ENCODE measurements at places on chromosomes 6 and 20.

GRCh38 chr20:63160641-63161175 is 55.2 kb downstream of the YTHDF1 start:
- DNase-seq: no peak

DNA sequence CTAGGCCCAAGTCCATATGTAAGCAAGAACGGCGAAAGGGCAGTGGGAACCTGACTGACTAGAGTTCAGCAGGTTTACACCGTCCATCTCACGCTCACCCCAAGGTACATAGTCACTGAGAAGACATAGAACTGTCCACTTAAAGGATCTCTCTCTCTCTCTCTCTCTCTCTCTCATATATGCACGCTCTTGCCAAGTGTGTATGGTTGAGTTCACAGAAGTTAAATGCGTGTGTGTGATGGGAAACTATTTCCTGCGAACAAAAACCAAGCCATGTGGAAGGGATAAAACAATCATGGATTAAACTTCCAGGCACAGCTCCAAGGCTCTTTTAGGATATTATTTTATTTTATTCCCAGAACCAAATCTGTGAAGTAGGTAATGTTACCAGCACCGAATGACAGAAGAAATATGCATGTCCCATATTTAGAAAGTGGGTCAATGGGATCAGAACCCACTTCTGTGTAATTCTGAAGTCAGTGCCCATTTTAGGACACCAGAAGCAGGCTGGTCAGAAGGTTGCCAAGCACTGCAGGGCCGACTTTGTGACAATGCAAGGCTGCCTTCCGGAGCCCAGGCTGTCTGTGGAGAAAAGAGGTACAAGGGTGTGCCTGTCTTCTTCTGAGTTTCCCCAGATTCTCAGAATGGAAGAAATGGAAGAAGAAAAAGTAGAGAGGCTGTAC is 49.2 kb upstream of the MAP7 start:
- DNase-seq: no peak

GRCh38 chr6:225121-225721 is 67.1 kb upstream of the DUSP22 start:
- peak; percentile 71 for DNase-seq

GRCh38 chr6:80366051-80366450 is 259.6 kb downstream of the BCKDHB start:
- DNase-seq: no peak

GRCh38 chr20:32167552-32167951 is 40.0 kb downstream of the PLAGL2 start:
- DNase-seq: no peak

GRCh38 chr6:145763742-145764141 is 28.4 kb upstream of the EPM2A start:
- DNase-seq: no peak

DNA sequence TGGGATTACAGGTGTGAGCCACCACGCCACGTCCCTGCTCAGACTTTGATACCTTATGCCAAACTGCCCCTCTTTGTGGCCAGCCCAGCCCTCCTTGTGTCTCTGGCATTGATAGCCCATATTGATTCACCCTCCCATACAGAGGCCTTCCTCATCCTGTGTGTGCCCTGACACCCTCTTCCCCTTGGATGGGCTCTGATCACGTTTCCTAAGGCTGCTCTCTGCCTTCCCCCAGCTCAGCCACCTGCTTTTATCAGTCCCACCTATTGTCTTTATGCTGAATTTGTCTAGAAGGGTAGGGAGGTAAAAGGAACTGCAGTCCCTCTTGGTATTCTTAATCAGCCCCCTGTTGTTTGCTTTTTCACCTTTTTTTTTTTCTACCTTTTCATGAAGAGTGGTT is 95.9 kb downstream of the CDKAL1 start:
- no peak for DNase-seq

GRCh38 chr20:34262488-34263288 is 21.5 kb downstream of the ASIP start:
- DNase-seq: no peak

DNA sequence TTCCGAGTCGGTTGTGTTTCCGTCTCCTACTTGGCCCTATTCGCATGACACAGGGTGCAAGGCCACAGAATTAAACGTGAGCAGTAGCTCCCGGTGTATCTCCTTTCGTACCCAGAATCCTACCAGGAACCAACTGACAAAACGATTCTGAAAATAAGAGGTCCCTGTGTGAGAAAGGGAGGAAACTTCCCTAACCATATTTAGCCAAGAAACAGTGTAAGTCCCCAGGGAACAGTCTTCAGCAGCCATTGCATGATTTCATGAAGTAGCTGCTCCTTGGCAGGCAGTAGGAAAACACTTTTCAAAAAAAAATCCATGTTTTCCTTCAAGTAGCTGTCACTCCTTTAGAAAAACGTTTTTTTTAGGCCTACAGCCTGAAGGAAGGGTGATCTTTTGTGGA is 46.9 kb downstream of the PDE10A start:
- DNase-seq: no peak

GRCh38 chr6:736657-737446 is 43.9 kb upstream of the EXOC2 start:
- DNase-seq: no peak

GRCh38 chr6:41678511-41679084 is 40.3 kb downstream of the MDFI start:
- no peak for DNase-seq

GRCh38 chr6:107205058-107205998 is 90.0 kb upstream of the BEND3 start:
- no peak for DNase-seq

GRCh38 chr6:139013185-139013800 is 15.3 kb upstream of the ABRACL start:
- DNase-seq: no peak

- DNase-seq: no peak
Observed at GRCh38 chr20:19079536-19080299, 132.7 kb upstream of the SLC24A3 start.

DNA sequence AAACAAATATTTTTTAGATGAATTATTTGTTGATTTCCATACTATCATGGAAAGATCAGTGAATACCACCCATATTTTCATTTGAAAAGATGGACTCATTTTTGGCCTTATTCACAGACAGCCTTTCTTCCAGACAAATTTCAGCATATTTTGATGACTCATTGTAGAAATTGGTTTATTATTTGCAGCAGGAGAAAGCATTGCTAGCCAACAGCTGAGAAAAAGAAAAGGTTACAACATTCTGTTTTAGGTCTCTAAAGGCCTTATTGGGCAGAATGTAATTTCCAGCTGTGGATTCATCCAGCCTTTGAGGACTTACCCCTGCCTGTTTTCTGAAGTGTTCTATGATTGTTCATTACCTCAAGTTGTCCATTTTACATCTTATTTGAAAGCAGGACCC is 201.9 kb downstream of the PLCB4 start:
- DNase-seq: no peak

DNA sequence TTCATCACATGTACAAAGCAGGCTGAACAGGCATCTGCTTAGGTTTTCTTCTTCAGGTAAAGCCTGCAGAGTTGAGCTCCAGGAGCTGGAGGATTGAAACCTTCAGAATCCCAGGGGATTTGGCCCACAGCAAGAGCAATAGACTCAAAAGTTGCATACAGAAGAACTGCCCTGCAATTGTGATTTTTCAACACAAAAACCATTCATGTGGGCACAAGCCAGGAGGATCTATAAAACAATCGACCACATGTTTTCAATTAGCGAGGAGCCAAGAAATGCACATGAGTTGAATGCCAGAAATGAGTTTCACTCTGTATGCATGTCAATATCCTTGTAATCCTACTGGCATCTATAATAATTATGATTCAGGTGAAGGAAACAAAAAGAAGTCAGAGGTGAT is 576.4 kb downstream of the HDGFL1 start:
- no peak for DNase-seq

GRCh38 chr6:166296035-166296883 is 11.9 kb downstream of the PRR18 start:
- no peak for DNase-seq

DNA sequence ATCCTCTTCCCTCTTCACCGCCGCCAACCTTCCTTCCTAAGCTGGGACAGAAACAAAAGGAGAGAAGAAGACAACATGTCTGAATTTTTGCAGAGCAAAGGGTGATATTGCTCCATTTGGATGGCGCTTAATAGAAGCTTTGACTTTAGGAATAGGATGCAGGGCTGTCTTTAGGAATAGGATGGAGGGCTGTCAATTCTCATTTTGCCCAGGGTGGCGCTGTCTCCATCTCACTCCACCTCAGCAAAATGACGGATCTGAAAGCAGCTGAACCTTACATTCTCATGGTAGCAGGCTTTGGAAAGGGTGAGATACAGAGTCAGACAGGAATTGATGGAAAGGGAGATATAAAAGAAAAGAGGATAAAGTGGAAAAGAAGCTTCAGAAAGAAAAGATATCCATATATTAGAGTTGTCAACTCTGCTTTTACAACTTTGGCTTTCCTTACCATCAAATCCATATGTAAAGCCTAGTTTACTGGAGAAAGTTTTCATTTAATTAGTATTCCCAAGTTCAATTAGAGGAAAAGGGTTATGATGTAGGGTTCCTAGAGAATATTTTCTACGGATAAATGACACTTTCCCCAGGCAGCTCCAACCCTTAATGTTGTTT is 2.4 kb downstream of the MTCL3 start:
- peak; percentile 60 for DNase-seq

DNA sequence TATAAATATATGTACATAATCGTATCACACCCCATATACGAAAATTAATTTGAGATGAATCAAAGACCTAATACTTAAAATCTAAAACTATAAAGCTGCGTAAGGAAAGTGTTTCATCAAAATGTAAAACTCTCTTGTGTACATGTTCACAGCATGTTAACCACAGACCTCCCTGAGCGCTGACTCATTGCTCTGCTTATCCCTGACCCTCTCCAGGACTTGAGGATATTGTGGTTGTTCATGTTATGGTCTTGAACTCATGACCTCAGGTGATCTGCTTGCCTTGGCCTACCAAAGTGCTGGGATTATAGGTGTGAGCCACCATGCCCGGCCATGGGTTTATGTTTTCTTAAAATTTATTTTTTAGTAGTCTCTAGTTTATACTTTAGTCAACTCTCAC is 14.2 kb downstream of the FAM83B start:
- DNase-seq: no peak

GRCh38 chr20:25044660-25045342 is 13.1 kb downstream of the ACSS1 start:
- no peak for DNase-seq

DNA sequence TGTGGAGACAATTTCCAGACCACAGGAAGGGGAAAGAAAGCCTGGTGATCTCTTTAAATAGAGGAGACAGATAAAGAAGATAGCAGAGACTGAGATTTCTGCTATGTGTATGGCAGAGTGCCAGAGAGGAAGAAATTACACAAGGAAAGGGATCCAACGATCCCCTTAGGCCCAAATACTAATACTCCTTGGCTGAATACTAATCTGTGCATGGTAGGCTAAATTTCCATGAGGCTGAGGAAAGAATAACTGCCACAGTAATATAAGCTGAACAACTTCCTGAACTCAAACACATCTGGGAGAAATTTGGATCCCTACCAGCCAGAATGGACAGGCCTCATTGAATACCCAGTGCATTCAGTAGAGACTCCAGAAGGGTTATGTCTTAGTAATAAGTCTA is 83.3 kb upstream of the TNFAIP3 start:
- no peak for DNase-seq

DNA sequence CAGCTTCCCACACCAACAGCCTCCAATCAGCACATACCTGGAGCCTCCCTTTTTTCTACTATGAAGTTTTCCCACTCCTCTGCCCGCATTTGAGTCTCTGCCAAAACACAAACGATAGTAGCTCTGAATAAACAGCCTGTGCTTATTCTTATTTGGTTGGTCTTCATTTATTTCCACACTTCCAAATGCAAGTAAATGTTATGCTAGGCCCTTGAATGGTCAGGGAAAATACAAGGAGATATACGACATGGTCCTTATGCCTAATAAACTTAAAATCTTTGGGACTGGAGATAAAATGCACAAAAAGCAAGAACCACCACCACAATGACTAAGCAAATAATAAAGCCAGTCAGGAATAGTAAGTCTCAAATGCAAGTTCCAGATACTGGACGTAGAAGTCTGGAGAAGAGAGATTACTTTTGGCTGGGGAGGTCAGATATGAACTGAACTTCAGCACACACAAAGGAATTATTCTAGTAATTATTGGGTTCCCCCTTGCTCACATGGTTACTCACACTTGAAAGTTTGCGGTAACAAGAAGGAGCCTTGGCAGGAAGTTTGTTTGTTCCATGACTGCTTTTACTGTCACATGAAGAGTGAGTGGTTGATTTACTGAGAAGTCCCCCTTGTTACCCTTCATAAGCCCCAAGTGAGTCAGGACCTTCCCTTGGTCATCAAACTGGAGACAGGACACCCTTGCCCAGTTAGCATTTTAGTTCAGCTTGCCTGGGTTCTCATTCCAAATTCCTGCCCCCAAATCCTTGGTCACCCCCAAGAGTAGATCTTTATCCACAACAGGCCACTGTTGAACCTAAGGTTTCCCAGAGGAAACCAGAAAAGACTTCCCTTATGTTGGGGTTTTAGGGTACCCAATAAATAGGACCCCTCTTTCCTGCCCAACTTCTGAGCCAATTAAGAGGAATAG is 511.2 kb upstream of the JARID2 start:
- peak; percentile 51 for DNase-seq

DNA sequence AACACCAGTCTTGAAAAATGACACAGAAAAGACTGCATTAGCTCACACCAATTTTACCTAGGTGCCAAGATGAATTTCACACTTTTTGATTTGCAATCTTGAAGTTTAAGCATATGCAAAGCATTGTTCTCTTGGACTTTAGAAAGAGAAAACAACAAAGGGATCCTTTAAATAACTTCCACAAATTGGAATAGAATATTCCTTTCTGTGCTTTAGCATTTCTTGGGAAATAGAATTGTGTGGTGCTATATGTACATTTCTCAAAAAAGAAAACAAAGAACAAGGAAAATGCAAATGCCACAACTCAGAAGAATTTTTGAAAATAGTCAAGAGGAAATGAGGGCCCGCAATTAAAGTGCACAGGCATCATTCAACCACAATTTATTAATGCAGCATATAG is 17.0 kb downstream of the HTR1B start:
- DNase-seq: no peak

DNA sequence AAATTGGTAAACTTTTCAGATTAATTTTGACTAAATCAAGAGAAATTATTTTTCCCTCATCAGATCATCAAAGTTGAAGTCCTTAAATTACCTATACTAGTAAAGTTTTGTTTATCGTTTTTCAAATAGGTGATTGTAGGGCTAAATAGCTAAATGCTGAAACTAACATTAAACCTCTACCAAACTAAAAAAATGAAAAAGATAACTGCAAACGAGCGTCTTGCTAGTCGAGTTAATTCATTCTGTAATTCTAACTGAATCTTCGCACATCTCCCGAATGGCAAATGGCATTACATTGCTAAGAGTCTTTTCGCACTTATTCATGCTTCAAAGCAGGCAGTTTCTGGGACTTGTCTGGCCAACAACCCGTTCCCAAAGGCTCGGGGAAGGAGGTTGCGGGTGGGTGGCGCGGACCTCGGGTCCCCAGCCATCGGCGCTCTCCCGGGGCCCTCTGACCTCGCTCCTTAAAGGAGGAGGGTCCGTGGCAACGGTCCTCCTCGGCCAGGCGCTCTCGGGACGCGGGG is 43.8 kb downstream of the POPDC3 start:
- DNase-seq: no peak

GRCh38 chr20:63619505-63619904 is 7.4 kb downstream of the GMEB2 start:
- no peak for DNase-seq

GRCh38 chr20:5751856-5752255 is 1.7 kb downstream of the SHLD1 start:
- no peak for DNase-seq
